ENCODE measurements at places on chromosomes 3 and 15. TPM values are rescaled to one million over a fixed set of nuclear protein-coding genes. Genes with fewer than 3 reads are reported as not detected.
A peak's percentile ranks its signal among the peaks of the same experiment; 100 is the strongest.

DNA sequence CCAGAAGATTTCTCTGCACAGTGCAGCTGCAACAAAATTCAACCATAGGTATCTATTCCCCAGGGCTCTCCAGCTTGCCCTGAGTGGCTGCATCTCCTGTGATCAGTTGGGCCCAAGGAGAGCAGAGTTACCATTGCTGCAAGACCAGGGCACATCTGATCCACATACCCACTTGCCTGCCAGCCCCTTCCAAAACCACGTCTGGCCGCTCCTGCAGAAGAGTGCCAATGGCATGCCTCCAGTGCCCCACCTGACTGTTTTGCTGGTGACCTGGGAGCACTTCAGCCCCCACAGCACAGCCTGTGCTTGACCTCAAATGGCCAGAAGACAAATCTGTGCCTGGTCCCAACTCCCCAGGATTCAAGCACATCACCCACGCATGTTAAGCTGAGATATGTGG, 526.1 kb upstream of the GBE1 start:
- DNase-seq = no peak

Gene NANOGP8
- total RNA-seq = 1.2 TPM

Gene ARHGEF3
- total RNA-seq = 22.7 TPM

DNA sequence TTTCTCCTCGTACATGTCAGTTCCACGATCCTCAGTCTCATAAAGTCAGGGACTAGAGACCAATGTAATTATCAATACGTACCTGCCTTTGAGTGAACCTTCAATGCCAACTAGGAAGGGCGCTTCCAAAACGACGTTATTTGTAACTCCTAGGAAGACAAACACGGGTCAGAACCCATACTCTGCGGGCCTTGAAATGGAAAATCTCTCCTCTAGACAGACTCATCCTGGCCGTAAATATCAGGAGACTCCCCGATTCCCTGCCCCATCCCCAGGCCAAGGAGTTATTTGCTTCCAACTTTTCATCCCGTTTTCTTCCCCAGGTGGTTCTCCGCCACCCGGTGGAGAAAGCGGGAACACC, 578 bp downstream of the OIP5 start:
- peak; percentile 86 for DNase-seq

Gene CAMKV
- total RNA-seq = not detected
